NCI-H774 (cell line): ENCODE measurements at places on chromosomes 1 and 21.

- no peak for DNase-seq
Observed at GRCh38 chr1:97120806-97121205, 399.2 kb downstream of the PTBP2 start.

DNA sequence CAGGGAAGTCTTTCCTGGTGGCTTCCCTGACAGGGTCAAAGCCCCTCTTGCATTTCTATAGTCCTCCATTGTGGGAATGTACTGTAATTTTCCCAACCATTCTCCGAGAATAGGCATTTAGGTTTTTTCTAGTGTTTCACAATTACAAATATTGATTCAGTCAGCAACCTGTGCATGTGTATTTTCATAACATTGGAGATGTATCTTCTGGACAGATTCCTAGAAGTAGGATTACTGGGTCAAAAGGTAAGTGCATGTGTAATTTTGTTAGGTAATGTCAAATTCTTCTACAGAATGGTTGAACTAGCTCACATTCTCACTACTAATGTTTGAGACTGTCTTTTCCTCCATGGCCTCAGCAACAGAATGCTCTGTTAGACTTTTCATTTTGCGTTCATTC lies 8.3 kb upstream of the PLA2G2A start:
- DNase-seq = no peak

- DNase-seq = no peak
Observed at GRCh38 chr1:96772349-96772748, 50.8 kb downstream of the PTBP2 start.

DNA sequence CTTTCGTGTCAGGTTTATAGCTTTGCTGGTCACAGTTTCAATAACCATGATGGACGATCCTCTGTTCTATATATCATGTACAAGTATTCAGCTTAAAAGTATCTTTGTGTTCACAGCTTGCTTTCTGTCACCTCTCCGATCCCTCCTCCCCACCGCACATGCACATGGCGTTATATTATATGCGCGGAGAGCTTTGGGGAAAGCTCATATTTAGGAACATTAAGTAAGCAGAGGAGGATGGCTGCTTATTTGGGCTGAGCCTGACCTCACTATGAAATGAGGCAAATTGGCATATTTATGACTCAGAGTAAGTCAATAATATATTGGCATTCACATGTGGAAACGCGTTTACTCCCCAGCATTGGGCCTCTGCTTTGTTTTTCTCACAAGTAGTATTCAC lies 360.5 kb downstream of the HLX start:
- DNase-seq = no peak

DNA sequence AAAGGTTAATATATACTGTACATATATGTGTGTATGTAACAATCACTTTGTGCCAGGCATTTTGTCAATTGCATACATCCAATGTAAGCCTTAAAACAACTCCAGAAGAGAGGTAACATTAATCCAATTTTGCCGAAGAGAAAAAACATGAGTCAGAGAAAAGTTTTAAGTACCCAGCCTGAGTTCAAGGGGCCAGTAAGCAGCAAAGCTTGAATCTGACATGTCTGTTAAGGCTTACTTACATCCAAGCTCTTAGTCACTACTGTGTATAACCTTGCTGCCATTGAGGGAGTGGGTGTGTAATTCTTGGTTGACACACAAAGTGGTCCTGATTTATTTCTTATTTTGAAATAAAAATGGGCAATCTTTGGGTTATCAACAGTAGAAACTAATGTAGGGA lies 360.4 kb upstream of the LYPLAL1 start:
- no peak for DNase-seq

GRCh38 chr1:108531444-108531843 lies 28.5 kb upstream of the EEIG2 start:
- no peak for DNase-seq

DNA sequence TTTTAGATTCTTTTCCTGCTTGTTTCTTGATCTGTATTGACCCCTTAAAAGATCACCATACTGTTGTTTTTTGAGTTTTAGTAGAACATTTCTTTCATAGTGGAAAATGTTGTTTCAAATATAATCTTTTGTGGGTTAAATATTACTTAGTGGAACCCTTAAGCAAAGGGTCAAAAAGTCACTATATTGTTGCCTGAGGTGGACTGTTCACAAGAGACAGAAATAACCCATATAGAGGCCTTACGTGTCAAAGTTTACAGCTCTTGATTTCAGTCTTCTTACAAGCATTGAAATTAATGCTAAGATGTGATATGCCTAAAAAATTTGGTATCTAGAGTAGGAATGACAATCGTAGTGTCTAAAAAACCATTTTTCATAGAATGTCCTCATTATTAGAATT lies 6.3 kb downstream of the DNAJB4 start:
- DNase-seq = no peak

GRCh38 chr1:201542309-201543035 lies 3.5 kb downstream of the NAV1 start:
- DNase-seq = no peak

DNA sequence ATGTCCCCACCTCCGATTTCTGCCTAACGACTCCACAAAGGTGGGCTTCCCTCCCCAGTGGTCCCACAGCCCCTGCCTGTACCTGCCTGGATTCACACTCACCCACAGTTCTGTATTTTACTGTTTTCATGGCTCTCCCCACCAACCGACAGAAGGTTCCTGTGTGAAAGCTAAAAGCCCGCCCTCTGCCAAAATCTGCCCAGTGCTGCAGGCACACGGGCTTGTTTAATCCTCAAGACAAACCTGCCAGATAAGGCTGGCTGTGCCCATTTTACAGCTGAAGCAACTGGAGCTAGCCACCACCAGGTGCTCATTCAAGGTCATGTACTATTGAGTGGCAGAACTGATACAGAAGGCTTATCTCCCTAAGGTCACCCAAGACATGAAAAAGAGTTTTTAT lies 114.5 kb downstream of the HIVEP3 start:
- DNase-seq = no peak

DNA sequence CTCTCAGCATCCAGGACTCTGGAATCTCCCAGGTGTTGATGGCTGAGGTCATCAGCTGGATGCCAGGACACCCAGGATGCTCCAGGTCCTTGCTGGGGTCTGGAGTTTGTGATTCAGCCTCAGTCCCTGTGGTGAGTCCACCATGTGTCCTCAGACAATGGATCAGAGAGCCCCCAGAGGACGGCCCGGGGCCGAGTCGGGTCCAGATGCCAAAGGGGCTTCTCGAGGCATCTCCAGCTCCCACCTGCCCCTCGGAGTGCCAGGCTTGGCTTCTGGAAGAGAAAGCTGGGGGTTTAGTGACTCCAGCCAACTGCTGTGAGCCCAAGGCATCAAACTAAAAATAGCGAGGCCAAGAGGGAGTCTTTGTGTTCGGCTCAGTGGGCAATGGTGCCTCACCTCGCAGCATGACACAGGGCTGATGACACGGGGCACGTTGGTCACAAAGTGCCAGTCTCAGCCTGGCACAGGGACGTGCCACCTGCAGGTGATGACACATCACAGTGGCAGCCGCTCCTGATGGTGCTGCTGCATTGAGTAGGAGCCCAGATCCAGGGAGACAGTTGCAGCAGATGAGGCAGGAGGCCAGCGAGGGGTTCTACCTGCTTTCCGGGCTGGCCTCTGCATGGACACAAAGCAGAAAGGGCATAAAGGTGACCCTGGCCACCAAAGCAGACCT lies 10.6 kb downstream of the PDE9A start:
- no peak for DNase-seq

GRCh38 chr1:212410231-212410820 lies 4.4 kb downstream of the PACC1 start:
- no peak for DNase-seq

GRCh38 chr1:221869779-221870178 lies 127.9 kb upstream of the DUSP10 start:
- DNase-seq = no peak

- no peak for DNase-seq
Observed at GRCh38 chr1:106548726-106549125, 507.7 kb upstream of the PRMT6 start.

DNA sequence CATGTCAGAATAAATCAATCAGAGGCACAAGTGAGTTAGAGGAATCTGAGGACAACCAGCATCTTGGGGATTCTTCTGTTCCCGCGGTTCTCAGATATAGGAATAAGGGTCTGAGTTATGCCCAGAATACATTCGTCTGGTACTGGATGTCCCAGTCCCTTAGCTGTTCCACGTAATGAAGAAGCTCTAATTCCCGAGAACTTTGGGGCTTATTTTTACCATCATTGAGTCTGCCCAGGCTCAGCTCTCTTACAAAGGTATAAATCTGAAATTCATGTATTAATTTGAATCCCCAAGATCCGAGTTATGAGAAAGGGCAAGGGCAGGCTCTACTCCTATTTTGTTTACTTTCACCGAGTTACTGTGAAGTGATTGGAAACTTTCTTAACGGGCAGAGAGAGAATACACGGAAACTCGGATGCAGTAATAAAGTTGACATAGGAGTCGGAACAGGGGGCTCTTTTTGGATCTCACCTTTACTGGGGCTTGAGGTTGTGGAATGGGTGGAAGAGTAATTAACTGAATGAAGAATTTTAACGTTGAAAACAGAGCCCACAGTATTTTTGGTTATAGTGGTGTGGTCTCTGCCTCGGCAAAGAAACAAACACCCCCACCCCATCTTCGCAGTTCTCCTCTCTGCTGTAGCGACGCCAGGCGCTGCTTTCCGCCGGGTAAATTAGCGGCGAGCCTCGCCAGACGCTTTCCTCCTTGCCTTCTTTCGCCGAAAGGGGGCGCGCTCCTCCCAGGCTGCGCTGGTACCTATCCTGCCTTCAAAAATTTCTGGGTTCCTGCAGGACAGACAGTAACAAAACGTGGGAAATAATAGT lies 7.1 kb downstream of the PRRX1 start:
- no peak for DNase-seq
